ENCODE measurements at places on chromosomes 12 and 14. TPM values are rescaled to one million over a fixed set of nuclear protein-coding genes. Genes with fewer than 3 reads are reported as not detected.

The GOLGA5 gene
- total RNA-seq = 39.4 TPM

The PA2G4 gene
- 59.3 TPM for total RNA-seq

The FAM90A1 gene
- total RNA-seq = 0.19 TPM

The LTB4R2 gene
- 2.5 TPM for total RNA-seq

The RDH12 gene
- not detected for total RNA-seq

The SERPINA10 gene
- total RNA-seq = not detected

The CLEC4C gene
- not detected for total RNA-seq

DNA sequence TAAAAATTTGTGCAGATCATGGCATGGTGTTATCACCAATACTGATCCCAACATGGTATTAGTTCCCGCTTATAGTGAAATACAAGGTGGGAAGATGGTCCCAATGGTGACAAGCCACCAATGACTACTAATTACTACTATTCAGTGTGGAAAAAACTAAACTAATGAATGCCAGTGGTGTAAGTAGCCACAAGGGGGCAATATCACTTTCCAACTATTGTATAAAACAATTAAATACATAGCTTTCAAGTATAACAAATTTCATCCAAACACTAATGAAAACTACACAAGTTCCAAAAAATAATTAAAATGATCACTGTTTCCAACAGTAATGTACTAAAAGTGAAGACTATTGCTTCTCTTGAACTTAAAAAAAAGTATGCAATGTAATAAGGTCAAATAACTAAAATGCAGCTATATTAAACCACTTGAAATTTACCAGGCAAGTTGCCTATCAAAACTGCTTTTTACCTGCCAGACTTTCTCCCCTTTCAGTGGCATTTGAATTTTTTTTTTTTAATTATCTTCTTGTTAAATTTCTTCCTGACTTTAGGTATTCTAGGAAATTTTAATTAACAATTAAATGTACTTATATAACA, 58.0 kb downstream of the PAPLN start:
- no peak for DNase-seq

GRCh38 chr14:40850191-40850590, 756.5 kb upstream of the LRFN5 start:
- no peak for DNase-seq

GRCh38 chr14:29629839-29630238, 297.8 kb downstream of the PRKD1 start:
- no peak for DNase-seq

DNA sequence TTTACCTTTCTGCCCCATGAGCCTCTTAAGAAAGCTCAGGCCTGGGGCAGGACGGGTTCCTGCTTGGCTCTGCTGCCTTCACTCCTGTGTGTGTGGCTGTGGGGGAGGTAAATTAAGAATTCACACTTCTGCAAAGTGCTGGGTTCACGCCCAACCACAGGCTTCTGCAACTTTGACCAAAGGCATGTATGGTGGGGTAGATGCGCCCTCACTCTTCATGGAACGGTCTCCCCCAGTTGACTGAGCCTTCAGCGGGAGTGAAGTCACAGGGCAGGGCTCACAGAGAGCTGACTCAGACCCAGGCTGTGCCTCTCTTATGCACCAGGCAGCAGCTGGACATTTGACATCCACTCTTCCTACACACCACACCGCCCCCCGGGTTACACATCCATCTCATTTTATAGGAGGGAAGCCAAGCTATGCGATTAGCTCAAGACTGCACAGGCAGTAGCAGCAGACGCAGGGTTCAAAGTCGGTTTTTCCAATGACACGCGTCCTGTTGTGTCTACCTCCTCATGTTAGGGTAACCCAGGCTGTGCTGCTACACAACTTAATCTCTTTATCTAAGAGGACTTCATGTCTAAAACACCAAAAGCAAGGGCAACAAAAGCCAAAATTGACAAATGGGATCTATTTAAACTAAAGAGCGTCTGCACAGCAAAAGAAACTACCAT, 15.4 kb upstream of the BCL11B start:
- DNase-seq = no peak

- no peak for DNase-seq
Measured at GRCh38 chr12:48966177-48966895, 5.2 kb downstream of the WNT10B start.

GRCh38 chr12:92244036-92244435, 98.4 kb upstream of the BTG1 start:
- no peak for DNase-seq

DNA sequence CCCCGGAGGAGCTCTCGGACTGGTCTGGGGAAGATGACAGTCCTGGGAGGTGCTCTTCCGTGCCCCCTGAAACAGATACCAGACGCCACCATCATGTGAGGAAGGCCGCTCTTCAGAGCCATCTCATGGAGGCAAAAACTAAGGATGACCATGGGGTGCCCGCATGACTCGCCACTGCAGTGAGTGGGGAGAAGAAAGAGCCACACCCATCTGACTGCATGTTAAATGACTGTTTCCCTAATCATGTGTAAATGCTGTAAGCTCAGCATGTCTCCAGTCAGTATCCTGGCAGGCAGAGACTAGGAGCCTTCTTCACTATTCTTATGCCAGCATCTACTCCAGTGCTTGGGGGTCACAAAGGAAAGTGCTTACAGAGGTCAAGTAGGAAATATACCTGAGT, 4.0 kb downstream of the STON2 start:
- no peak for DNase-seq

GRCh38 chr12:64757771-64758170, 1.4 kb downstream of the GNS start:
- no peak for DNase-seq

DNA sequence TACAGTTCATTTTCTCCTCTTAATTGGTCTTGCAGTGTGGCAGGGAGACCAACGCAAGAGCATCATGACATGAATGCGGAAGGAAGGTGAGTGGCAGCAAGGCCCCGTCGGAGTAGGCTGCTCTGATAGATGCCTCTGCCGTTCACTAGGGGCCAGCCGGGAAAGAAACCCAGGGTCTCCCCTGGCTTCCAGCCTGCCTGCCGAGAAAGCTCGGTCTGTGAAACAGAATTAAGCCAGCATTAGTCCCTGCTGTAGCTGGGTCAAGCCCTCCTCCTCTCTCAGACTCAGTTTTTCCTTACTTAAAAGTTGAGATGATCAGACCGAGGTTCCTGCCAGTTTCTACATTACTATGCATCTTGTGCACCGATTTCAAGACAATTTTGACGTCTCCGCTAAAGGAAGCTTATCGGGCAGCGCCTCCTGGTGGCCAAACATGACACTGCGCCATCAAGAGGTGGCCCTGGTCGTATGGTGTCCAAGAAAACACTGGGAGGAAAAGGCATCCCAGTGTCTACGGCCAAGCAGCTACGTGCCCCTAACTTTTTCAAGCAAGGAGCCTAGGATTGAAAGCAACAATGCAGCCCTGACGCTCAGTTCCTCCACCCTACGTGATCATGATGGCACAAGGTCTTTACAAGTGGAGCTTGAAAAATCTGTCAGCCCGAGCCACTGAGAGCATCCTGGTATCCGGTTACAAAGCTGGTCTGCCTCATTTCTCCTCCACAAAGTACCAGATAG, 131.6 kb downstream of the KSR2 start:
- DNase-seq = peak; percentile 94

DNA sequence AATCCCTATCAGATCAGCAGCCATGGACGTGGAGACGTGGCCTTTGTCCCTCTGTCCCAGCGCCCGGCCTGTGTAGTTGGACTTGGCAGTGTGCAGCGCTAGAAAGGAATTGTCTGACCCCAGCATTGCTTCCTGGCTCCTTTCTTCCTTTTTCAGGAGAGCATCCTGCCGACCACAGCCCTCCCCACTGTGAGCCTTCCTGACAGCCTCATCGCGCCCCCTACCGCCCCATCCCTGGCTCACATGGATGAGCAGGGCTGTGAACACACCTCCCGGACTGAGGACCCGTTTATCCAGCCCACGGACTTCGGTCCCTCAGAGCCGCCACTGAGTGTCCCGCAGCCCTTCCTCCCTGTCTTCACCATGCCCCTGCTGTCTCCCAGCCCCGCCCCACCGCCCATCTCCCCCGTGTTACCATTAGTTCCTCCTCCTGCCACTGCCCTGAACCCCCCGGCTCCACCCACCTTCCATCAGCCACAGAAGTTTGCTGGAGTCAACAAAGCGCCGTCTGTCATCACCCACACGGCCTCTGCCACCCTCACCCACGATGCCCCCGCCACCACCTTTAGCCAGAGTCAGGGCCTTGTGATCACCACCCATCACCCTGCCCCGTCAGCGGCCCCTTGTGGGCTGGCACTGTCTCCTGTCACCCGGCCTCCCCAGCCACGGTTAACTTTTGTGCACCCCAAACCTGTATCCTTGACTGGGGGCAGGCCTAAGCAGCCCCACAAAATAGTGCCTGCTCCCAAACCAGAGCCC, 40.6 kb downstream of the IL31 start:
- no peak for DNase-seq

GRCh38 chr14:82070753-82071152, 537.1 kb upstream of the SEL1L start:
- no peak for DNase-seq

DNA sequence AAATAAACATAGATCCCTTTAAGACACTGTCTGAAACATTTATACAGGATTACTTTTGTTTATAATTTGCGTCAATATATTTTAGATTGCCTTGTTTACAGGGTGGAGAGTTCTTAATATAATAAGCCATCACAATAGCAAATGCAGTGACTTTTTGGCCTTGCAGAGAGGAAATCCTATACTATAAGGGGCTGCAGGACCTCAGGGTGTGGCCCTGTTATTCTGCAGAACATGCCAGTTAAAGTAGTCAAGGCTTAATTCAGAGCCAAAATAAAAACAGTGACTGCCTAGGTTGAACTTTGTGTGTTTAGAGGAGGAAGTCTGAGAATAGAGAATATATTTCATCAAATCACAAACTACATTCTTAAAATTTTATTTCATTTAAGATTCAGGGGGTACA, 381.6 kb downstream of the DUSP6 start:
- no peak for DNase-seq

DNA sequence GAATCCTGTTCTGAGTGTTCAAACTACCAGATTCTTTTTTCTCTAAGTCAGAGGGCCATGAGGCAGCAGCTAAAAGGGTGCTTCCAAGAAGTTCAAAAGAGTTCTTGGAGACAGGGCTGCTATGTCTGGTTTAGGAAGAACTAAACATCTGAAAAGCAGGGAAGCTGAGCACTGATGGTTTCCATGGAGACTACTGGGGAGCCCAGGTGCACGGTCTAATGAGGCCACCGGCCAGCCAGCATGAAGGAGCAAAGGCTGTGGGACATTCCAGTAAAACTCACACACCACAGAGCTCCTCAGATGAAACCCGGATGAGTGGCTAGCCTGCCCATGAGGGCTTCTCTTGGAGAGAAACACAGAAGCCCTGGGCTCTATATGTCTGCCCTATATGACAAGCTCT, 97.3 kb downstream of the KCNK10 start:
- DNase-seq = no peak

- DNase-seq = peak; percentile 96
Measured at GRCh38 chr12:68808388-68809189, 612 bp downstream of the MDM2 start.

GRCh38 chr12:96883571-96883970, 23.5 kb upstream of the NEDD1 start:
- DNase-seq = no peak

- no peak for DNase-seq
Measured at GRCh38 chr12:62640910-62641448, 174.4 kb downstream of the MON2 start.

- no peak for DNase-seq
Measured at GRCh38 chr14:93744176-93744575, 44.1 kb downstream of the PRIMA1 start.

DNA sequence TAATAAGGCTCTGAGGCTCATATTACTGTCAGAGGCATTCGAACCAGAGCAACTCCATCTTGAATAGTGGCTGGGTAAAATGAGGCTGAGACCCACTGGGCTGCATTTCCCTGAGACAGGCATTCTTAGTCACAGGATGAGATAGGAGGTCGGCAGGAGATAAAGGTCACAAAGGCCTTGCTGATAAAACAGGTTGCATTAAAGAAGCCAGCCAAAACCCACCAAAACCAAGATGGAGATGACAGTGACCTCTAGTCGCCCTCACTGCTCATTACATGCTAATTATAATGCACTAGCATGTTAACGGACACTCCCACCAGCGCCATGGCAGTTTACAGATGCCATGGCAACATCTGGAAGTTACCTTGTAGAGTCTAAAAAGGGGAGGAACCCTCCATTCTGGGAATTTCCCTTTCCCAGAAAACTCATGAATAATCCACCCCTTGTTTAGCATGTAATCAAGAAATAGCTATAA, 18.1 kb upstream of the PRICKLE1 start:
- DNase-seq = no peak

GRCh38 chr14:23865502-23865901, 88.1 kb upstream of the DHRS4 start:
- no peak for DNase-seq

DNA sequence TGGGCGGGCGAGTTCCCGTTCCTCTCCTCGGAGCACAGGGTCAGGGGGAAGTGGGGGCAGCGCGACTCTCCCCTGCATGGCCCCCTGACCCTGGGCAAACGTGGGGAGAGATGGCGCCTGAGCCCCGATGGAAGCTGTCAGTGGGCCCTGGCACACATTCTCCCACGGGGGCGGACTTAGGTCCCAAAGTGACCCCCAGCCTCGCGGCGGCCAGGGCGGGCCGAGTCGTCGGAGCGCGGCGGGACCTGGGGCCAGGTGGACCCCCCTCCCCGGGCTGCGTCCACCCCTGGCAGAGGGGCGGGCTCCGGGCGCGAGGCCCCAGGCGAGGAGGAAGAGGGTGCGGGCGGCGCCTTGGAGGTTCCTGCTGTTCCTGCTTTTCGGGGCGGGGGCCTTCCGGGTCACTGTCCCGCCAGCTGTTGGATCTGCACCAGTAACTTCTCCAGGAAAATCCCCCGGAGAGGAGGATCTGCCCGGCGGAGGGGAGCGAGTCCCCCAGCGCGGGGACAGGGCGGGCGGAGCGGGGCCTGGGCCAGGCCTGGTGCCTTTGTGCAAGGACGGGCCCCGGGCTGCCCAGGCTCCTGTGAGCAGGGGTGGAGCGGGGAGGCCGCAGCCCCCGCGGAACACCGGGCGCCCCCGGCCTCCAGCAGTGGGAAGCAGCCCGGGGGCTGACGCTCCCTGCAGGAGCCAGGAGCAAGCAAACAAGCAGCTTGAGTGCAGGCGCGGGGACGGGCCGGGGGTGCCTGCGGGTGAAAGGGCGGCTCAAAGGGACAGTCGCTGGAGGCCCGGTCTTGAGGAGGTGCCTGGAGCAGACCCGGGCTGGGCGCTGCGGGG, 15.3 kb downstream of the TNFAIP2 start:
- DNase-seq = no peak

All from posterior vena cava (tissue), 2 donors.